ENCODE measurements at places on chromosomes 16 and 17.

- no peak for DNase-seq
Observed at GRCh38 chr17:81065500-81065899, 30.5 kb downstream of the BAIAP2 start.

DNA sequence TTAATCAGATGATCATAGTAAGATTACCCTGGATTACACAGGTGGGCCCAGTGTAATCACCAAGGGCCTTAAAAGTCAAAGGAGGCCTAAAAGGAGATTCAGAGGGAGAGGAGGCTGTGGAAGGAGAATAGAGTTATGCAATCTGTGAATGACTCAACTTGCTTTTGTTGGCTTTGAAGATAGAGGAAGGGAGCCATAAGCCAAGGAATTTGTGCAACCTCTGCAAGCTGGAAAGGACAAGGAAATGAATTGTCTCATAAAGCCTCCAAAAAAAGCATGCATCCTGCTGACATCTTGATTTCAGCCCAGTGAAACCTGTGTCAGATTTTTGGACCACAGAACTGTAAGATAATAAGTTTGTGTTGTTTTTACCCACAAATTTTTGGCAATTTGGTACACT, 109.6 kb downstream of the CNTNAP4 start:
- DNase-seq: no peak

DNA sequence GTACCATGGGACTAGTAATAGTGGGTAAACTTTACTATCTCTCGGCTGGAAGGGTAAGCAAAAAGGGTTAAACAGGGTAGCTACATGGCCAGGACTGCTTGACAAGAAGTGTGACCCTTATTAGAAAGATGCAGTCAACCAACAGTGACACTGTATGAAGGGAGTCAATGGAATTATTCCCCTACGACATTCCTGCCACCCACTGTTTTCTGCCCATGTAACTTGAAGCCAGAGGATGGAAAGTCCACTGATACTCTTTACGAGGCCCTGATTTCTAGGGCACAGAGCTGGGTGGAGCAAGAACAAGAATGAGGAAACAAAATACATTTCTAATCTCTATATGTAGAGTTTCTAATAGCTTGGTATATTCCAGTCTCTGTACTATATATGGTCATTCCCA, 1102.5 kb downstream of the CDH11 start:
- no peak for DNase-seq

GRCh38 chr16:87431926-87432325, 39.8 kb downstream of the MAP1LC3B start:
- DNase-seq: no peak

GRCh38 chr16:65121870-65122723, at the start of gene CDH11:
TSS of gene CDH11 (minus strand) at chr16:65122063. CDS start at chr16:65004869, 117,194 bp downstream.
- no peak for DNase-seq

- no peak for DNase-seq
Observed at GRCh38 chr17:76304226-76305134, 3.6 kb downstream of the QRICH2 start.

GRCh38 chr16:57255686-57256415, 10.8 kb downstream of the ARL2BP start:
- no peak for DNase-seq

DNA sequence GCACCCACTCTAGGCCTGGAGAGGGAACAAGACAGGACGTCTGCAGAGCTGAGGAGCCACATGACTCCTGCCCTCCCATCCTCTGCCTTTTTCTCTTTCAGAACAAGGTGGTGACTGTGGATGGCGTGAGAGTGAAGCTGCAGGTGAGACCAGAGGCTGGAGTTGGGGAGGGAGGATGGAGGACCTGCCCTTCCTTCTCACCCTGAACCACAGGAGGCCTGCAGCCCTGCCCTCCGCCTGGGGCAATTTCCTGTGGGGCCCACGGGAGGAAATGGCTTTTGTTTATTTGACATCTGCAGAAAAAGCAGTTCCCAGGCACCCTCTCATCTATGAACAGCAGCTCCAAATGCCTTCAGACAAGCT, 5.1 kb downstream of the RAB37 start:
- DNase-seq: no peak

DNA sequence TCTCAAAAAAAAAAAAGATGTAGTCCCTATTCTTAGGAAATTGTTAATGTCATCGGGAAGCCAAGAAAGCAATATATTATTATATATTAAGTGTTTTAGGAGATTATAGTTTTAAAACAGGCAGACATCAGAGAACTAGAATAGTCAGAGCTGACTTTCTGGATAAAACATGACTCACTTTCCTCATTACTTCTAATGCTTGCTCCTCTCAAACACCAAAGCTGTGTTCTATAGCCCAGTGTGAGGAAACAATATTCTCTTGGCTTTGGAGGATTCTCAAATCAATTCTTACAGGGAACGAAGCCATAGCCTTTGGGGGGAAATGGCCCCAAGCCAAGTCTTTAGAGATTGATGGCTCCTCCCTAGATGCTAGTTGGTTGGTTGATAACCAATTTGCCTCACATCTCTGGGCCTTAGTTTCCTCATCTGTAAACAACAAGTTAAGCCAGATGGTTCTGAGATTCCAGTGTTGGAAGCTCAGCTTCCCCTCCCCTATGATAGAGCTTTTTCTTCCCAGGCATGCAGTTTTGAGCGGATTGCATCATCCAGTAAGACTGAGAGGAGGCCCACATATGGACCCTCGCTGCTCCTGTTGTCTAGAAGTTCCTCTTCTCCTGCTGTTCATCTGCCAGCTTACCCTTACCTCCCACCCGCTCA, 12.4 kb downstream of the NMT1 start:
- no peak for DNase-seq

- no peak for DNase-seq
Observed at GRCh38 chr17:80738020-80738808, 193.6 kb downstream of the RPTOR start.

DNA sequence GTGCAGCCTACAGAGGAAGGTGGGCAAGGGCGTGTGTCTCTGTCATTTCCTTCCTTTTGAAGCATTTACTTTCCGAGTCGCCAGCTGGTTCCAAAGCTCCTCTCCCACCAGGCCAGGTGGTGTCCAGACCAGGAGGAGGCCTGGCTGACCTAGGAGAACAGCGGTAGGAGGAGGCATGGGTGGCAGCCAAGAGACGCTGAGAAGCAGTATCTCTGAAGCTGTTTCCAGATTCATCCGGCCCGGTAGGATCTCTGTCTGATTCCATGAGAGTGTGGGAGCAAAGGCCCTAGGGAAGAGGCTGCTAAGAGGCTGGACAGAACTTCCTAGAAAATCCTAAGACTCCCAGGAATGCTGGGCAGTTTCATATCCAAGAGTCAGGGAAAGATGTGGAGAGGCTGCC, 20.3 kb downstream of the MEOX1 start:
- DNase-seq: no peak

DNA sequence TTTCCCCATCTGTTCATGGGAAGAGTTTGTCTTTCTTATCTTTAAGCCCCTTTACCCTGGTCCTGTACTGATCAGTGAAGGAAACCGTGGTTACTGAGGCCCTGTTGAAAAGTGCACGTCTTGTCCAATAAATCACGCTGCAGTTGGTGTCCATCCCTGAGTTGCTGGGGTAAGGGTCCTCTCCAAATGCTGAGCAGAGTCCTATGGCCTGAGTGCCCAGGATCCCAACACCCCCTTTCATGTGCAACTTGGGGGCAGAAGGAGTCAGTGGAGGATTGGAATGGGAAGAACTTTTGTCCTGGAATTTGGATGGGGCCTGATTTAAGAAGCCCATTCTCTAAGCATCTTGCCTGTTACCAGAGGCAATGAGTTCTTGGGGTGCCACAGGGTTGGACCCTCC, 7.0 kb upstream of the TBX2 start:
- DNase-seq: no peak

DNA sequence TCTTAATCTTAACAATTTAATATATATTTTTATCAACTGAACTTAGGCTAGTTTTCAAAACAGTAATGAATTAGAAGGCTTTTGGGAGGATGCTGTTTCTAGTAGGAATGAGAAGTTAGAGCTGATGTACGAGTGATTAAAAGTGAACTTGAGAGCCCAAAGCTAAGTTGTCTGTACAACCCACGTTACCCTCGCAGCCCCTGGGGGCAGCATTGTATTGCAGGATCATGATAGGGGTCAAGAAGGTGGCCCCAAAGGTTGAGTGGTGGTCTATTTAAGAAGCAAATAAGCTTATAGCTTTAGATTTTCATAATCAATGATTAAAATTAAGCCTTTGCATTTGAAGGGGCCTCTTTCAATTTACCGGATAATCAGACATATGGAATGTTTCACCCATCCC, 33.7 kb upstream of the ALDH3A2 start:
- DNase-seq: no peak

GRCh38 chr16:11249233-11250061, 6.6 kb downstream of the SOCS1 start:
- DNase-seq: no peak

DNA sequence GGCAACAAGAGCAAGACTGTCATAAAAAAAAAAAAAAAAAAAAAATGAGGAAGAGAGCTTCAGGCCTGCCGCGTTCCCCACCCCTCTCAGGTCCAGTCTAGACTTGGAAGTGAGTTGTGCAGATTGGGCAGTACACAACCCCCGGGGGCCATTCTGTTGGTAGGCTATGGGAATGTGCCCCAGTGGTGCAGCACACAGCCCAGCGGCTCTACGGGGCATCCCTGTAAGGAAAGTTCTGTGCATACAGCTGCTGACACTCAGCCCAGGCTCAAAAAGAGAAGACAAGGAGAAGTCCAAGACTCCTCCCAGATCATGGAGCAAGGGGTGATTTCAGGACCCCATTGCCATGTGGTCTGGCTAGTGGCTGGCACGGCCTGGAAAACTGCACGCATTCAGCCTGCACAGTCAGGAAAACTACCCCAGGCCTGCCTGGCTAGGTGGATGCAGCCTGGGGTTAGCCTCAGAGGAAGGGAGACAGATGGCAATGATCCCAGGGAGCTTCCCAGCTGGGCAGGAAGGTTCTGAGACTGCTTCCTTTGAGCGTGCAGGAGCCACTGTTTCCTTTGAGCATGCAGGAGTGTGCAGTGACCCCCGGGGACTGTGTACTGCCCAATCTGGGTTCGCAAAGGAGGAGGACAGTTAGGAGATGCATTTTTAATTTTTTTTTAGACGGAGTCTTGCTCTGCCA, 44.8 kb downstream of the PECAM1 start:
- no peak for DNase-seq

DNA sequence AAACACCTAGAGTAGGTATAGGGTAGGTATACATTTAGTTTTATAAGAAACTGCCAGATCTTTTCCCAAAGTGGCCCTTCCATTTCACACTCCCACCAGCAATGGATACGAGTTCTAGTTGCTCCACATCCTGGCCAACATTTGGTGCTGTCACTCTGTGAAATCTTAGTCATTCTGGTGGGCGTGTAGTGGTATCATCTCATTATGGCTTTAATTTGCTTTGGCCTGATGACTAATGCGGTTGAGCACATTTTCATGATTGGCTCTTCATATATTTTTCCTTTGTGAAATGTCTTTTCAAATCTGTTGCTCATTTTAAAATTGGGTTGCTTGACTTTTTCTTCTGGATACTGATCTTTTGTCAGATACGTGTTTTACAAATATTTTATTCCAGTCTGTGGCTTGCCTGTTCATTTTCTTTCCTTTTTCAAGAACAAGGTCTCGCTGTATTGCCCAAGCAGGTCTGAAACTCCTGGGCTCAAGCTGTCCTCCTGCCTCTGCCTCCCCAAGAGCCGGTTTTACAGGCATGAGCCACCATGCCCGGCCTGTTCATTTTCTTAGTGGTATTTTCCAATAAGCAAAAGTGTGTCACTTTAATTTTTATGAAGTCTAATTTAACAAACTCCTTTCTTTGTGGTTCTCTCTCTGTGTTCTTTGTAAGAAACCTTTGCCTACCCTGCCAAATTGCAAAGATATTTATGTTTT, 192.4 kb downstream of the SEC14L1 start:
- no peak for DNase-seq

- DNase-seq: no peak
Observed at GRCh38 chr17:57924677-57925076, 30.5 kb downstream of the CUEDC1 start.

DNA sequence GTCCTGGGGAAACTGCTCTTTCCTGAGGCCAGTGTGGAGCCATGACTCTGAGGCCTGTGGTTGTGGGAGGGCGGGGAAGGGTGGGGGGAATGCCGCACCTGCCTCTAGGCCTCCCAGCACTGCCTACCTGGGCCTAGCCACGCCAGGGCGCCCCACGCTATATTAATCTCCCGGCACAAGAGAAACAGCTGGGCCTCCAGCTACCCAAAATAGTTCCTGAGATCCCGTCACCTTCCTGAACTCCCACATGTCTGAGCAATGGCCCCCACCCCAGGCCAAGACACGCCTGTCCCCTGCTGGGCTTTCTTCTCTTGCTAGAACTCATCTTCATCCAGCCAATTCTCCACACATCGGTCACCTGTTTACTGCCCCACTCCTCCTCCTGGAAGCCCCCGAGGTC, 13.0 kb upstream of the MTSS2 start:
- no peak for DNase-seq

DNA sequence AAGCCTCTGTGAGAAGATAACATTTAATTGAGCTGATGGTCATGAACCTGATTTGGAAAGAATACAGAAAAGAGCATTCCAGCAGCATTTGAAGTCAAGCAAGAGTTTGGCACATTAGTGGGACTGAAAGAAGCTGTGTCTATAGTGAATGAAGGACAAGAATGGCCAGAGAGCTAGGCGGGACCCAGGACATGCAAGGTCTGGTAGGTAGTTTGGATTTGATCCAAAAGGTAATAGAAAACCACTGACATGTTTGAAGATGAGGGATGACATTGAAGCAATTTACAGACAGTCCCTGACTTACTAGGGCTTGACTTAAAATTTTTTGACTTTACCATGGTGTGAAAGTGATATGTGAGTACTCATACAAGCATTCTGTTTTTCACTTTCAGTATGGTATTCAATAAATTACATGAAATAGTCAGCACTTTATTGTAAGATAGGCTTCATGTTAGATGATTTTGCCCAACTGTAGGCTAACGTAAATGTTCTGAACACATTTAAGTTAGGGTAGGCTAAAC, 7.6 kb downstream of the CYB5B start:
- no peak for DNase-seq

DNA sequence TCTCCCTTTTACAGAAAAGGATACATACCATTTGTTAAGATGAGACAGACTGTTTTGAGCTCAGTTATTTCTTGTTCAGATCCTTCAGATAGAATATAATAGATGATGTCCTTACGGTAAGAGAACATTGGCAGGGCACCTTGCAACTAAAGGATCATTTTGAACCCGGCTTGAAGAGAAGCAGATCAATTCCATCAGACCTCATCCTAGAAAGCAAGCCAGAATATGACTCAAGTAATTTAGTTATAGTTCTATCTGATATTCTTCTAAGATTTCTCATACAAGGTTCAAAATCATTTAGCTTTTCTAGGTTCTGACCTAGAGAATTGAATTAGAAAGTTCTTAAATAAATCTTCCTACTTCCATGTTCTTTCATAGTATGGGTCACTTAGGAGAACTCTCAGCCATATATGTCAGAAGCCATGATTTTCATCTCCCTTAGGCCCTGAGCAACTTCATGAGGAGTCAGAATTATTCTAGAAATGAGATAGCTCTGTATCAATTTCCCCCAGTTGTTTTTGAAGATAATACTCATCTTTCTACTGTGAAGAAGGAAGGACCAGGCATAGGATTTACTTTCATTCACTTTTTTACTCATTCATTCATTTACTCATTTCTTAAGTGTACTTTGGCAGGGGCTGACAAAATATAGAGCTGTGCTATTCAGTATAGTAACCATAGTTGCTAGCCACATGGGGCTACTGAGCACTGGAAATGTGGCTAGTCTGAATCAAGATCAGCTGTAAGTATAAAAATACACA, 2.5 kb upstream of the CMTM1 start:
- DNase-seq: no peak

GRCh38 chr16:67260426-67261063, 11.8 kb downstream of the SLC9A5 start:
- no peak for DNase-seq
